ENCODE measurements at places on chromosomes 12 and 14.

DNA sequence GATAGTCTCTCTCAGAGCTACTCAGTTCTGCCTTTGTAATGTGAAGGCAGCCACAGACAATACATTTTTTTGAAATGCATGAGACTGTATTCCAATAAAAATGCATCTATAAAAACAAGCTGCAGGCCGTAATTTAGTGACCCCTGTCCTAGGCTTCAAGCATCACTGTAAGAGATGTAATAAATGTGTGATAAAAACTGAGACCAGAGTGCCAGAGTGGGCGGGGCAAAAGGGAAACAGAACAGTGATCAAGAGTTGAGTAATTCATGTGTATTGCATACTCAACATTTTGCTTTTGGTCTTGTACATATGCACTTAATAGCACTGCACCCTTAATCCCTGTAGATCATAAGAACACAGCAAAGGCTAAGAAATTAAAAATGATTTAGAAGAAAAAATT is 743.5 kb downstream of the DIO2 start:
- no peak for DNase-seq

DNA sequence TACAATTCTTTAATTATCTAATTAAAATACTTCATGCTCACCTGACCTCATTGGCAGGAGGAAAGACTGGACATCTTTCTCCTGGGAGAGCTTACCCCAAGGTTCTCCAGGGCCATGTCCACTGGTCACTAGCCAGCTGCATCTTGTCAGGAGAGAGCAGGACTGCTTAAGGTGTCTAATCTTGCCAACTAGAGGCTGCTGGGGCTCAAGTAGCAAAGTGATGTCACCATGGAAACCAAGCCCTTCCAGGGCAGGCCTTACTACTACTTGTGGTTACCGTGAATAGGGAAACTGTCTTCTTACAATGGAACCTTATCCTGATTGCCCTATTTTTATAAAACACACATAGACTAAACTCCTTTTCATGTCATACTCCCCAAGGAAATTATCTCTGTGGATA is 376.4 kb downstream of the SNAPC1 start:
- DNase-seq, result no peak

DNA sequence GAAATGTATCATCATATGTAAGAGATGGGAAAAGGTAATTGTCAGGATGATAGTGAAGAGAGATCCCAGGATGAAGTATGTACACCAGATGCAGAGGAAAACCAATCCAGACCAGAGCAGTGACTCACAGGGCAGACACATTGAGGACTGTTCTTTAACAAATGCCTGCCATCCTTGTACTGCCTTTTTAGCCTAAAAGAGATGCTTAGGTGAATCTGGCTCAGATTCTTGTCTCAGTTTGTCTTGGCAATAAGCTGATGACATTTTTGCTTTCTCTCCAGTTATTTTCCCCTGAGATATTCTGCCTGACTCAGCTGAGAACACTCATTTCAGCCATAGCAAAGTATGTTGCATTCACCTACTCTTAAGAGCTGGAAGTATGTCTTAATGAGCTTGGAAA is 405.3 kb upstream of the USP15 start:
- DNase-seq, result no peak

GRCh38 chr12:112305951-112306350 is 76.3 kb downstream of the HECTD4 start:
- no peak for DNase-seq

GRCh38 chr12:100593490-100593889 is 20.0 kb downstream of the GAS2L3 start:
- no peak for DNase-seq

GRCh38 chr12:68477261-68477772 is 133.4 kb upstream of the RAP1B start:
- DNase-seq, result no peak

DNA sequence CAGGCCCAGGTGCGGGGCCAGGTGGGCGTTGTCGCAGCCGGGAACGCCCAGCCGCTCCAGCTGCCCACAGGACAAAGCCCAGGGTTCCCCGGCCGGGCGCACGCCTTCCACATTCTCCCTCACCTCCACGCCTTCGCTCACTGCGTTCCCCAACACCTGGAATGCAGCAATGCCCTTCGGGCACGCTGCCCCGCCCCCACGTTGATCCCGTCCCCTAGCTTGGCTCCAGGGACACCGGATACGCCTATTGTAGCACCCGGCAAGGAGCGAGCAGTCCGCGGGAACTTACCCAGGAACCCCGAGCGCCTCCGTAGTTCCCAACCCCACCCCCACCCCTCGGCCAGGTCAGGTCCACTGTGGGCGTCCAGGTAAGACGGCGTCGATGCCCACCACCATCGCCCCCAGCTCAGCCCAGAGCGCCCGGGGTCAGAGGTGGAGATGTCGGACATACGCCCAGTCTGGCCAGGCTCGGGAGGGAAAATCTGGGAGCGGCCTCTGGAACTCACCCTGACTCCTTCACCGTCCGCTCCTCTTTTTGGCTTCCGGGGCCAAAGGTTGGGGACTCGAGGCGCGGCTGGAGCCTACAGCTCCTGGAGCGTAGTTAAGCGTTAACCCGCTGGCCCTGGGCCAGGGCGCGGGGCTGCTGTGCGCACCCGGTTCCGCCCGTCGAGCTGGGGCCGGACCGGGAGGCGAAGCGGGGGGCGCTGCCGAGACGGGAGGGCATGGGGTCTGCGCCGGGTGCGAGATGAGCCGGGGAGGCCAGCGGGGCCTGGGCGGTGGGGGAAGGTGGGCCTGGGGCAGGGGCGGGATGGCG is 594 bp upstream of the CEP170B start:
- no peak for DNase-seq

- DNase-seq, result no peak
Measured at GRCh38 chr14:79705126-79705894, 506.0 kb downstream of the DIO2 start.

- DNase-seq, result no peak
Measured at GRCh38 chr14:37972941-37973887, 234.5 kb upstream of the SSTR1 start.

DNA sequence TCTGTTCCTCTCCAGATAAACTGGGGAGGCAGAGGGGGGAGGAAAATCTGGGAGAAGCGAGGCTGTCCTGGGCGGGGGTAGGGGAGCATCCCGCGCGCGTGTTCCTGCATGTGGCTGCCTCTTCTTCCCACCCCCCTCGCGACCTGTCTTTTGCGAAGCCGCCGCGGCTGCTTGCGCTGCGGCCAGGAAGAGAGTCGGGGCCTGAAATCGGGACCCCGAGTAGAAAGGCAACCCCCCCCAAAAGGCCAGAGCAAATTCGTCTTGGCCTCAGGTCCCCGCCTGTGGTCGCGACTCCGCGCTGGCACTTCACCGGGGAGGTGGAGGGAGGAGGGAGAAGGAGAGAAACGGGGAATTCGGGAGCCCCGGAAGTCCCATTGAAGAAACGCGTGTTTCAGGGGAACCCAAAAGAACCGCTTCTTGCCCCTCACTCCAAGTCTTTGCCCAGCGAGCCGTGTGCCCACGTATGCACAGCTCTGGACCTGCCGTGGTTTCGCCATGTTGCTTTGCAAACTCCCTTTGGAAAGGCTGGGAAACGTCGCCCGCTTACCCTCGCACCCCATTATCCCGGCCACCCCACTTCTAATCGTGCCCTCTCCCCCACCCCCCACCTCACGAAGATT is 944 bp downstream of the CCND2 start:
- no peak for DNase-seq

GRCh38 chr12:71645268-71645667 is 18.4 kb downstream of the ZFC3H1 start:
- no peak for DNase-seq

DNA sequence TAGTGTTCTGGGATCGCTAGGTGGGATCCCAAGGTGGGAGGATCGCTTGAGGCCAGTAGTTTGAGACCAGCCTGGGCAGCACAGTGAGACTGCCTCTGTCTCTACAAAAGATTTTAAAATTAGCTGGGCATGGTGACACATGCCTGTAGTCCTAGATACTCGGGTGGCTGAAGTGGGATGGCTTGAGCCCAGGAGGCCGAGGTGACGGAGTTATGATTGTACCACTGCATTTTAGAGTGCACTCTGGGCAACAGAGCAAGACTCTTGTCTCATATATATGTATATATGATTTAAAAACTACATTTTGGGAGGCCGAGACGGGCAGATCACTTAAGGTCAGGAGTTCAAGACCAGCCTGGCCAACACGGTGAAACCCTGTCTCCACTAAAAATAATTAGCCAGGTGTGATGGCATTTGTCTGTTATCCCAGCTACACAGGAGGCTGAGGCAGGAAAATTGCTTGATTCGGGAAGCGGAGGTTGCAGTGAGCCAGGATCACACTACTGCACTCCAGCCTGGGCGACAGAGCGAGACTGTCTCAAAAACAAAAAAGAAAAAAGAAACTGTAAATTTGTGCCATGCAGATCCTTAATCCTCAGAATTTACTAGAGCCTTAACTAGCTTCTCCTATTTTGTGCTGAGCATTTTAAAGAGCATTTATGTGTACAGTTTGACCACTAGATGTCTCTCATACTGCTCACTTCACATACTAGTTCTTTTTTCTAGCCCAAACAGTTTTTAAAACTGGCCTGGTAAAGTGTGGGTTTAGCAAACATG is 114.8 kb downstream of the MON2 start:
- no peak for DNase-seq

- DNase-seq, result no peak
Measured at GRCh38 chr12:106333756-106334155, 23.8 kb upstream of the POLR3B start.

DNA sequence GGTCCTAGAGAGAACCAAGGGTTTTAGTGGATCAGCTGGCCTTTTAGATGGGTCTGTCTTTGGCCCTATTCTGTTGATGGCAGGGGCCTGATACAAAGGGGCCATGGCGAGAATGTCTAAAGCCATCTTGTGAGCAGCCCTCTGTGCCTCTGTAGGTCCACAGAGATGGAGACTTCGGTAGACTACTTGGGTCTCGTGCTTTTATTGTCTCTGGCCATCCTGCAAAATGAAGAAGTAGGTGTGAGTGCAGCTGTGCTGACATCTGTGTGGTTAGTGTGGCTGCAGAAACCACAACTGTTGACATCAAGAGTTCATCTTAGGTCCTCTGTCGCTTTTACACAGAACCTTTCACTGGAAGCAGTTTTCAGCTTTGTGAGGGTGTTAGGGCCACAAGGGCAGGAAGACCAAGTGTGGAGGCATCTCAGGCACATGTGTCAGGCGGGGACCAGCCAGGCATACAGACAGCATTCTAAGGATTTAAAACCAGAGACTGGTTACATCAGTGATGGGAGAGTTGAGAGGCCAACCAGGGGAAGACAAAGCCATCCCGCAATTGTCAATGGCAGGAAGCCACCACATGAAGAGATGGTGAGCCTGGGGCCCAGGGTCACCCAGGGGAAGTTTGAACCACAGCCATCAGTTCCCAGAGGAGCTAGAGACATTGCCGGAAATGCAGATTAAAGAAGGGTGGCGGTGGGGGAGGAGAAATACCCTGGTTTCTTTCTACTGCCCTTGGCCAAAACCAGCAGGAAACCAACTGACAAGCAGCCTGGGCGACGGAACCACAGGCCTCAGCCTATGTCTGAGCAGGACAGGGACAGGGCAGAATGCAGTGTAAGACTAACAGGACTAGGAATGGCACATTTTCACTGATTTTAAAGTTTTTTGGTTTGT is 13.0 kb upstream of the TPCN1 start:
- no peak for DNase-seq

DNA sequence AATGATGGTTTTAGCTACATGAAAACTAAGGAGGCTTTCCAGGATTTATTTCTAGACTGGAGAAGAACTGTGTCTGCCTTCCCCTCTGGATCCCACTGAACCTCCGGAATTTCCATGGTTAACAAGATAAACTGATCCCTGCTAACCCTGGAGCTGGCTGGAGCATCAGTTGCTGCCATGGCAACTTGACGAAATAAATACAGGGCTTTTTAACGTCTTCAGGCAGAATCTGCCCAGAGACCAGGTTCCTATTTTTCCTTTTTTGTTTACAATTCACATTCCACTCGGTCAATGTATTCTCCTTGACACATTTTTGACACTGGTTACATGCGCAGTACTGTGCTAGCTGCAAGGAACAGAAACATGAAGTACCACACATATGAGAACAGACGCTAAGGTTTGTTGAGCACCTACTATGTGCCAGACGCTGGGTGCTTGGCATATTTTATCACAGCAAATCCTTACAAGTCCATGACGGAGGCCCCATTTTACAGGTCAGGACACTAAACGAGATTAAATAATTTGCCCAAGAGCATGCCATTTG is 1.7 kb downstream of the C14orf132 start:
- DNase-seq, result no peak

GRCh38 chr12:53419756-53420155 is 3.9 kb upstream of the AMHR2 start:
- DNase-seq, result no peak

DNA sequence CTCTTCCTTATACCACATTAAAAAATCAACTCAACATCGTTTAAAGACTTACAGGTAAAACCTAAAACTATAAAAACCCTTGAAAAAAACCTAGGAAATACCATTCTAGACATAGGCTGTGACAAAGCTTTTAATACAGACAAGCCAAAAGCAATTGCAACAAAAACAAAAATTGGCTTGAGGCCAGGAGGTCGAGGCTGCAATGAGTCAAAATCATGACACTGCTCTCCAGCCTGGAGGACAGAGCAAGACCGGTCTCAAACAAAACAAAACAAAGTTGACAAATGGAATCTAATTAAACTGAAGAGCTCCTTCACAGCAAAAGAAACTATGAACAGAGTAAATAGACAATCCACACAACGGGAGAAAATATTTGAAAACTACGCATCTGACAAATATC is 1057.8 kb downstream of the FSCB start:
- no peak for DNase-seq

GRCh38 chr12:307406-307805 is 44.8 kb upstream of the SLC6A13 start:
- no peak for DNase-seq

- no peak for DNase-seq
Measured at GRCh38 chr12:23446746-23447145, 502.7 kb downstream of the SOX5 start.

DNA sequence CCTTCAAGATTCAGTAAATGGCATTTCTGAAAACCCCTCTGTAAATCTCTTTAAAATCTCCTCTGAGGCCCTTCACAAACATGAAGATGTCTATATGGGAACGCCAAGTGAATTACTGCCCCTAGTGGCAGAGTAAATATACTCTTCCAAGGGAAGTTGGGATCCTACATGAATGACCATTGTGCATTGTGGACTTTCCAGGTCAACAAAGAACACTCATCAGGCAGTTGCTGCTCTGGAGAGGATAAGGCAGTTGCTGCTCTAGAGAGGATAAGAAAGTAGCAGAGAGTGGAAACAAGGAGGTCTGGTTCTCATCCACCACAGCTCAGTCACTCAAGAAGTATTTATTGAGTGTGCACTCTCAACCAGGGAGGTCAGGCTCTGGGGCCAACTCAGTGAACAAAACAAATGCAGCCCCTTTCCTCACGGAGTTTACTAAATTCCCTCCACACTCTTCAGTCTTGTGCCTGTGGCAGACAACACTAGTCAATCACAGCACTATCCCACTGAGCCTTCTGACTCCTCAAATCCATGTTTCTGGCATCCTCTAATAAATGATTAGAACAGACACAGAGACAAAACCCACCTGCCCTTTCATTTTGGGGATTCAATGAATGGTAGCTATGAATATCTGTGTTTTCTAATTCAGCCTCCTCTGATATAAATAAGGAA is 52.9 kb downstream of the SVOP start:
- no peak for DNase-seq

All from stimulated activated CD4-positive, alpha-beta T cell treated with anti-CD3 and anti-CD28 coated beads, Interleukin-2, amount 100 ng/mL, for 4 hours (primary cell).